Activated CD4-positive, CD25-positive, alpha-beta regulatory T cell treated with anti-CD3 and anti-CD28 coated beads, Interleukin-2, amount 50 U/mL, for 24 hours (primary cell): ENCODE measurements at places on chromosomes 3 and 15.
A peak's percentile ranks its signal among the peaks of the same experiment; 100 is the strongest.

DNA sequence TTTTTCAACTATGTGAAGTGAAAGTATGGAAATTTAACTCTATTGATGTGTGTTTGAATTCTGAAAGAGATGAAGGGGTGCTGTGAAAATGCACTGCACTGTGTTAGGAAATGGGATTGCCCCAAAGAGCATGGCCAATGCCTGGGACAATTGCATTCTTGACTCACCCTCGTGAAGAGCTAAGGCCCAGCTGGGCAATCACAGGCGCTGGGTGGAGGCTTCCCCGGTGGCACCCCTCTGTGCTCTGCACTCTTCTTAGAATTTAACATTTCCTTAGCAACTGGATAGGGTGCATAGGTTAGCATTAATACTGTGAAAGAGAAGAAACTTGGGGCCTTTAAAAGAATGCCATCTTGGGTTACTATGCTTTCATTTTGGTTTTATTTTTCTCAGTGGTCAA, 179.9 kb upstream of the GOLIM4 start:
- ATAC-seq: no peak

DNA sequence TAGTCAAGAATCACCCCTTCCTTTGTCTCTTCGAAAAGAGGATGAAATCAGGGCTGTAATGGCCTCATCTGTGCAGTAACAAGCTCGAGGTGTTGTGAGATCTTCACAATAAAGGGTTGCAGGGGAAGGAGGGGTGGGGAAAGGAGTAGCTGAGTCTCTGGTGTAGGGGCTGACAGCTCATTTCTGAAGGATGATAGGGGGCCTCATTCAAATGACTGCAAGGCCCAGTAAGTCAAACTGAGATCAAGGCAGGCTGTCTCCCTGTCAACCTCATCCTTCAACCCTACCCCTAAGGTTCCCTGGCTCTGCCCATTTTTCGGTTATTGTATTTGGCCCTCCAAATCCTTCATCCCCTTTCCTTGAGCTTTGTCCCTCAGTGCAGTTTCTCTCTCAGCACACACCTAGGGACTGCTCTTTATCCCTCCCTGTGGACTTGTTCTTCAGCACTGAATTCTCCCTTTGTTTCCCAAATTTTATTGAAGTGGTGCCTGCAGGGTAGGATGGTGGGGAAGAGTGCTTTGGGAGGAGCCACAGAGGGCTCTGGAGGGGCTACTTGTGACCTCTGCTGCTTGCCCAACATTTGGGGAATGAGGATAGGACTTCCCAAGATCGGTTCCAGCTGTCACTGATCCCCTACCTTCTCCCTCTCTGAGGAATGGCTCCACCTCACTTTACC, 38.1 kb downstream of the ZNF589 start:
- ATAC-seq: no peak

- ATAC-seq: no peak
These were observed 20.3 kb downstream of the LRCH3 start for GRCh38 chr3:197811343-197811742.

- ATAC-seq: no peak
These were observed 36.8 kb downstream of the MUC4 start for GRCh38 chr3:195774917-195775316.

DNA sequence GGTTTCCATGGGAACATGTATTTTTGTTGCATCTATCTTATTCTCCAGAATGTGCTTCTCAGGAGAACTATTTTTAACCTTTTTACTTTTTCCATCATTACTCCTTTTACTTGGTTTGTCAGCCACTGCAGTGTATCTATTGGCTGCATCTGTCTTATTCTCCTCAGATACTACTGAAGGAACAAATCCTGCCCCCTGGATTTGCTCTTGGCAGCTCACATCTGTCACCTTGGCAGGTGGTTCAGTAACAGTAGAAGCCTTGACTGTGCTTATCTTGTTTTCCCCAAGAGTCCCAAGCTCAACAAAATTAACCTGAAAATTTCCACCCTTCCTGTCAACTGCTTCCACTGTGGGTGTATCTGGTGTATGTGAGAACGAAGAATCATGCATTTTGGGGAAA, 106.0 kb downstream of the MAP4 start:
- ATAC-seq: no peak

DNA sequence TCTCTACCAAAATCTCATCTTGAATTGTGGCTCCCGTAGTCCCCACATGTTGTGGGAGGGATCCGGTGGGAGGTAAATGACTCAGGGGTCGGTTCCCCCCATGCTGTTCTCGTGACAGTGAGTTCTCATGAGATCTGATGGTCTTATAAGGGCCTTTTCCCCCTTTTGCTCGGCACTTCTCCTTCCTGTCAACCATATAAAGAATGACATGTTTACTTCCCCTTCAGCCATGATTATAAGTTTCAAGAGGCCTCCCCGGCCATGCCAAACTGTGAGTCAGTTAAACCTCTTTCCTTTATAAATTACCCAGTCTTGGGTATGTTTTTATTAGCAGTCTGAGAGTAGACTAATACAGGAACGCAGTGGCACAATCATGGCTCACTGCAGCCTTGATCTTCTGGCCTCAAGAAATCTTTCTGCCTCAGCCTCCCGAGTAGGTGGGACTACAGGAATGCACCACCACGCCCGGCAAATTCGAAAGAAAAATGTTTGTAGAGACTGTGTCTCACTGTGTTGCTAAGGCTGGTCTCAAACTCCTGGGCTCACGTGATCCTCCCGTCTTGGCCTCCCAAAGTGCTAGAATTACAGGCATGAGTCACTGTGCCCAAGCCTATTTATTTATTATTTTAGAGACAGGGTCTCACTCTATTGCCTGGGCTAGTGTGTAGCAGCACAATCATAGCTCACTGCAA, 101.0 kb downstream of the ATP10A start:
- no peak for ATAC-seq

GRCh38 chr15:58605931-58606530, 143.5 kb downstream of the ADAM10 start:
- no peak for ATAC-seq

GRCh38 chr15:71634820-71635560, 175.4 kb upstream of the NR2E3 start:
- ATAC-seq: no peak

DNA sequence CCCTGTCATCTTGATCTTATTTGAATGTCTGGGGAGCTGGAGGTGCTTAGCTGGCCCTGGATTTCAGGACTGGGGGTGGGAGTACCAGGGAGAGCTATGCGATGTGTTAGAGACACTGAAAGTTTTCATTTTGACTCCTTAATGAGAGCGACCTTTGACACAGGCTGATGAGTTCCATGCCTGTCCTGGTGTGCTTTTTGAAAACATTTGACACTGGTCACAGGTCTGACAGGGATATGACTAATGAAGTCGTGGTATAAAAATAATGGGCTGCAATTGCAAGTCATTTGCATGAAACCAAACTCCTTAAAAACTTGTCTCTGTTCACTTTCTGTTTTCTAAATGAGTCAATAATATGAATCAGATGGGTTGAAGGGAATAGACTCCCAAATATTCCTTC, 81.9 kb downstream of the MECOM start:
- ATAC-seq: peak; percentile 51

- ATAC-seq: no peak
These were observed 1.4 kb upstream of the SEC13 start for GRCh38 chr3:10322352-10322710.

DNA sequence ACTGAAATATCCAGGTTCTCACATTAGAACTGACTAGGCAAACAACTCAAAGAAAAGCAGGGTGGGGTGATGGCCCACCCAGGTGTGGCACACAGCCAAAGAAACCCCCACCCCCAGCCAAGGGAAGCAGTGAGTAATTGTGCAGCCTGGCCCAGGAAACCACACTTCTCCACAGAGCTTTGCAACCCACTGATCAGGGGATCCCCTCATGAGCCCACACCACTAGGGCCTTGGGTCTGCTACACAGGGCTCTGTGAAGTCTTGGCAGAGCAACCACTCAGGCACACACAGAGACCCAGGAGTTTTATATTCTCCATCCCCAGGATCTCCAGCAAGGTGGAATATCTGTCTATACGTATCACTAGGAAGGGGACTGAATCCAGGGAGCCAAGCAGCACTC, 22.2 kb upstream of the TRIM42 start:
- no peak for ATAC-seq

DNA sequence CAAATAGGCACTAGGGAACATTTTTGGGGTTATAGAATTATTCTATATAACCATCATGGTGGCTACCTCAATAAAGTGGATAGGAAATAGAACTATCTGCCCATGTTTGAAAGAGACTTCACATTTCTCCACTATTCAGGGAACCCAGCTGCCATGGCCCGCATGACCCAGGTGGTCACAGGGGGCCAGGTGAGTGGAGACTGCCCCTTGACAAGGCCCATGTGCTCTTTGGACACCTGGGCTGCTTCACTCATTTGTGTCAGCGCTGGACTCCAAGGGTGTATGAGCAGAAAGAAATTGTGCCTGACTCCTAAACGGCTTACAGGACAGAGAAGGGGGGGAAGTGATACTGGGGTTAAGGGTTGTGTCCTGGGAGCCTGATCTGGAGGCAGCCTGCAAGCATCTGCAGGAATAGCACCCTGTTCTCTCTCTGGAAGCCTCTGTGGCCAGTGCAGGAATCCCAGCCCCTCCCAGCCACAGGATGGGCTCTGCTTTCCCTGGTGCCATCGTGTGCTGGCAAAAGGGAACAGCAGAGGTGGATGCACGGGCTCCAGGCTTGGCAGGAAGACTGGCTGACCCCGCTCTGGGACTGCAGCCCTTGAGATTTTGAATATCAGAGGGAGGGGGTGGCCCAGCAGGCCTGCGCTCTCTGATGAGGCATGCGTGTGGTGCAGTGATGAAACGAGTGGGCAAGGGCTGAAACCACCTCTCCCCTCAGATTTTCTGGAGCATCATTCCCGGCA, 9.1 kb upstream of the C3orf22 start:
- ATAC-seq: no peak

- no peak for ATAC-seq
These were observed 10.3 kb downstream of the CTNNB1 start for GRCh38 chr3:41209646-41210045.

GRCh38 chr3:178434206-178434805, 101.9 kb upstream of the KCNMB2 start:
- no peak for ATAC-seq

- no peak for ATAC-seq
These were observed 4.6 kb downstream of the CCPG1 start for GRCh38 chr15:55403531-55403930.

- no peak for ATAC-seq
These were observed 280.2 kb upstream of the NR2E3 start for GRCh38 chr15:71530116-71530515.

- ATAC-seq: no peak
These were observed 77.4 kb upstream of the PLCL2 start for GRCh38 chr3:16807391-16807790.

- no peak for ATAC-seq
These were observed 43.9 kb downstream of the SOX14 start for GRCh38 chr3:137807998-137808397.

DNA sequence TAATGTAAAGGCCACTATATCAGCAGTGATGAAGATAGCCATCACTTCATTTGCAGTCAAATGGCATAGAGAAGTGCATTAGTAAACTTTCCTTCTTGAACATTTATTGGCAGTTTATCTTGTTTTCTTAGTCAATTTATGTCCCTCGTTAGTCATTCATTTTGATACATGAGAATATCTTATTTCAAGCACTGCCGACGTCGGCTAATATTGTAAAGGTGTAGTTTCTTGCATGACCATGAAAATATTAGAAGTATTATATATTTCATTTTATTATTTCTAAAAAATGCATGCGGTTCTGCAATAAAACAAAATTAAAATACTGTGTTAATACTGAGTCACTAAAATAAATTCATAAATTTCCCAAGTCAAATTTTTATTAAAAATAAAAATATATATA, 751.6 kb upstream of the ROBO1 start:
- no peak for ATAC-seq

GRCh38 chr3:69983546-69984265, 15.8 kb upstream of the SAMMSON start:
- no peak for ATAC-seq

DNA sequence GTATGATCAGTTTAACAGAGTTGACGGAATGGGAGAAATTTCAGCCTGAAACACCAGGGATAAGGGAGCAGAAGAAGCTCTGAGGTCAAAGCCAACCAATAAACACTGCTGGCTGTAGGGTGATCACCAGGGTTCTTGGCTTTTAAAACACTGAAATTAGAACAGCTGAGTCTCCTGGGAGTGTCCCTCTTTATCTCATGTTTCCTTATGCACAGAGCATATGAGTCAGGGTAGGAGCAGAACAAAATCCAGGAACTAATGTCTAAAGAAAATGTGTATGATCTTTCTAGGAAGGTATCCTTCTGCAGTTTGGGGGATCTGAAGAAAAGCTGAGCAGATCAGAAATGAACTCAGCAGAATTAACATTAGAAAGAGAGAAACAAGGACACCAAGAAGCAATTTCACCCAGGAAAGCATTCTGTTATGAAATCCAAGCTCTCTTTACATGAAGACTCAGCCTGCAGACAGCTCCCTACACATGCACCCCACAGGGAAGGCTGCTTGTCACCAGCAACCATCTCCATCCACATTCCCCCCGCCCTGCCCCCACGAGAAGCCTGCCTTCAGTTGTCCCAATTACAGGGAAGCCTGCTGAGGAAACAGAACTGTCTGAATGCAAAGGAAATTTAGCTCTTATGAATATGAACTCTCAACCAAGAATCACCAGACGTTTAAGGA, 469.7 kb downstream of the PDCD6IP start:
- no peak for ATAC-seq

DNA sequence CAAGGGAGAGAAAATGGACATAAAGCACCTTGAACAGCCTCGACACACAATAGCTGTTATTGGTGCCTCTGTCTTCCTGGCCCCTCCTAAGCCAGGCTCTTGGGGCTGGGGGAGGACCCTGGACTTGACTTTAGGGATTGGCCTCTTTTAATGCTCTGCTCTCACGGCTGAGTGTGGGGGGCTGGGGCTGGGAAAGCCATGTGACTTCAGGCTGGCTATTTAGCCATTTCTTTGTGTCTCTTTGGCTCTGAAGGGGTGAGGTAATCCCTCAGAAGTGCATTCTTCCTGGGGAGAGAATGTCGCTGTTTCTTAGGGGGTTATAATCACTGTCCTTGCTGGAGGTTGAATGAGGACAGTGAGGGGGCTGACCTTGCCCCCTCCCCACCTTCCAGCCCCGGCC, 26.2 kb downstream of the MAGEF1 start:
- ATAC-seq: no peak

- ATAC-seq: no peak
These were observed 84.9 kb upstream of the TBL1XR1 start for GRCh38 chr3:177282119-177282655.

DNA sequence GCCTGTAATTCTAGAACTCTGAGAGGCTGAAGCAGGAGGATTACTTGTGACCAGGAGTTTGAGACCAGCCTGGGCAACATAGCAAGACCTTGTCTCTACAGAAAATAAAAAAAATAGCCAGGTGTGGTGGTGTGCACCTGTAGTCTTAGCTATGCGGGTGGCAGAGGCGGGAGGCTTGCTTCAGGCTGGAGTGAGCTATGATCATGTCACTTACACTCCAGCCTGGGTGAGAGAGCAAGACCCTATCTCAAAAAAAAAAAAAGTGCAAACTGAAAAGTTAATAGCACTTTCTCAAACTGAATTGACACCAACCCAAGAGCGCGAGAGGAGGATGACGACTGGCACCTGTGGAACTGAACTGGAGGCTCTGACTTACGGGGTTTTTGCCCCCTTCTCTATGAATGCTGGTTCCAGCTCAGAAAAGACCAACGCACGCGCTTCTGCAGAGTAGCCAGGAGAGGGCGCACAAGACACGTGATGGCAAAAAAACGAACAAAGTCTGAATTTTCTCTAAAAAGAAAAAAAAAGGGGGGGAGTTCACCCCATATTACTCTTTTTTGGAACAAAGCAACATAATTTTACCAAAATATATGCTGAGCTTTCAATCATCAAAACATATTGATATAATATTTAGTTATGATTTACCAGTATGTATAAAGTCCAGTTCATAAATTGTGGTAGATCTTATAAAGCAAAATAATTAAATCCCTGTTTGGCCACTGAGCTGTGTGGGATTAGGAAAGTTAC, 23.7 kb downstream of the CFAP92 start:
- peak; percentile 56 for ATAC-seq
